ENCODE measurements at places on chromosomes 11 and 22. TPM values are rescaled to one million over a fixed set of nuclear protein-coding genes. Genes with fewer than 3 reads are reported as not detected.

- H3K36me3 ChIP-seq = no peaks in the 10 kb centered on the region
- DNase-seq = no peak
- no peaks in the 10 kb centered on the region for H3K4me1 ChIP-seq
- no peaks in the 10 kb centered on the region for H3K27me3 ChIP-seq
These were observed 358.3 kb downstream of the METTL15 start for GRCh38 chr11:28466506-28466905.

DNA sequence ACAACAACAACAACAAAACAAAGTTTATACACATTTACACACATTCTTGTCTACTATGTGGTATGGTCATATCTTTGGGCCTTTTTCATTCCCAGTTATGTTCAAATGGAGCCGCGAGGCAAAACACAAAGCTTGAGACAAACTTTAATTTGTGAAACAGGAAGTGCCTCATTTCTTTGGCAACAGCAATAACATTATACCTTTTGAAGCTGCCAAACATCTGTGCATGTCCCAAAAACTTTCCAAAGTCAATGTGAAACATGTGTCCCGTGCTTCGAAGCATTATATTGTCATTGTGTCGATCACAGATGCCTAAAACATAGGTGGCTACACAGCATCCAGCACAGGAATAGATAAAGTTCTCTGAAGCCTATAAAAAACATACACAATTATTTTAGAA is 25.0 kb upstream of the RPS13 start:
- no peaks in the 10 kb centered on the region for H3K27me3 ChIP-seq
- no peak for DNase-seq
- no peak overlapping the region for H3K4me3 ChIP-seq
- H3K4me1 ChIP-seq = no peaks in the 10 kb centered on the region
- no peak overlapping the region for H3K27ac ChIP-seq

- peaks cover 22% of the 10 kb centered on the region for H3K36me3 ChIP-seq
- no peaks in the 10 kb centered on the region for H3K27me3 ChIP-seq
- peak overlapping the region; percentile 79 for H3K27ac ChIP-seq
- DNase-seq = peak; percentile 43
These were observed 6.9 kb downstream of the GTPBP1 start for GRCh38 chr22:38712486-38713207.

- H3K27ac ChIP-seq = no peak overlapping the region
- DNase-seq = no peak
- no peaks in the 10 kb centered on the region for H3K36me3 ChIP-seq
These were observed 7.8 kb upstream of the MMP3 start for GRCh38 chr11:102850973-102851745.

DNA sequence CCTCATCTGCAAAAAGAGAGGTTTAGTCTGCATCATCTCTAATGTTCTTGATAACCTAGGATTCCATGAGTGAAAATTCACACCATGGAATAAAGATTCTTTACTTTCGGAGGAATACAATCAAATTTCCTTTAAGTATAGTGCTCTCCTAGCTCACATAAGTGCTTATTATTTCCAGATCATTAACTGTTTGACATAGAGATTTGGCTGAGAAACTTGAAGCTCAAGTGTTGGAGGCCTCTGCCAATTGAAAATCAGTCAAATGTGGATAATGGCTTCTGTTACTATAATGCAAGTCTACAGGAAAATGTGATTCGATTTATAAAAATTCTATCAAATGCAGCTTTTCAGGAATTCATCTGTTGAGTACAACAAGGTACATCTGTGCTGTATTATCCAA is 144.6 kb downstream of the KIF18A start:
- H3K27me3 ChIP-seq = no peaks in the 10 kb centered on the region
- H3K4me1 ChIP-seq = peaks cover 47% of the 10 kb centered on the region
- no peak overlapping the region for H3K4me3 ChIP-seq
- H3K27ac ChIP-seq = no peak overlapping the region

- H3K4me1 ChIP-seq = no peaks in the 10 kb centered on the region
- H3K4me3 ChIP-seq = no peak overlapping the region
- H3K27ac ChIP-seq = no peak overlapping the region
- DNase-seq = no peak
These were observed 612.6 kb downstream of the TBC1D22A start for GRCh38 chr22:47374901-47375575.

DNA sequence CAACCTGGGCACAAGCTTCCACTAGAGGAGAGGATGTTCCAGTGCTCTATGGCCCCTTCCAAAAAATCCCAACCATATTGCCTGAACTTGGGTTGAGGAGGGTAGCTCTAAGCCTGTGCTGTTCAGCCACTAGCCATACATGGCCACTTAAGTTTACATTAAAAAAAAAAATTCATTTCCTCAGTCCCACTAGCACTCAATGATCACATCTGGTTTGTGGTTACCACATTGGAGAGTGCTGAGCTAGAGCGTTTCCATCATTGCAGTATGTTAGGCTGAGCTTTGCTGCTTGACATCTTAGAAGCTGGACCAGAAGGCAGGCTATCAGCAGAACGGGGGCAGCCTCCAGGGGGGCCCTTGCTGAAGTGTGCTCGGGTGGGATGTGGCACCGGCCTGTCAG is 43.5 kb upstream of the CYP2D6 start:
- no peak for DNase-seq
- H3K27me3 ChIP-seq = no peaks in the 10 kb centered on the region
- H3K27ac ChIP-seq = no peak overlapping the region
- H3K4me3 ChIP-seq = no peak overlapping the region
- 0 out of 2 replicates have a peak, but pooled peaks cover 3% of the 10 kb centered on the region for H3K36me3 ChIP-seq
- peaks cover 8% of the 10 kb centered on the region for H3K4me1 ChIP-seq

GRCh38 chr22:46574993-46575910 is 37.8 kb upstream of the CELSR1 start:
- no peaks in the 10 kb centered on the region for H3K36me3 ChIP-seq
- no peak overlapping the region for H3K27ac ChIP-seq
- H3K4me3 ChIP-seq = peak overlapping the region; percentile 66
- DNase-seq = peak; percentile 41
- H3K27me3 ChIP-seq = peaks cover 12% of the 10 kb centered on the region

DNA sequence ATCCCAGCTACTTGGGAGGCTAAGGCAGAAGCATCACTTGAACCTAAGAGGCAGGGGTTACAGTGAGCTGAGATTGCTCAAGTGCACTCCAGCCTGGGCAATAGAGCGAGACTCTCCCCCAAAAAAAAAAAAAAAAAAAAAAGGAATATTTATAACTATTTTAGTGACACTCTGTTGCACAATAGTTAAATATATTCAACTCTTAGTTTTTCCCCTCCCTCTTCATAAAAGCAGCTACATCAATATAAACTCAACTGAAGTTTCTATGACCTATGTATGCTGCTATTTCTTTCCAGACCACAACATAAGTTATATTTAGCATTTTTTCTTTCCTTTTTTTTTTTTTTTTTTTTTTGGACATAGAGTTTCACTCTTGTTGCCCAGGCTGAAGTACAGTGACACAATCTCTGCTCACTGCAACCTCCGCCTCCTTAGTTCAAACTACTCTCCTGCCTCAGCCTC is 19.2 kb downstream of the CELF1 start:
- no peaks in the 10 kb centered on the region for H3K36me3 ChIP-seq
- H3K27ac ChIP-seq = 0 out of 2 replicates have a peak overlapping the region, but pooled peaks have one; percentile 57
- H3K4me3 ChIP-seq = no peak overlapping the region
- DNase-seq = no peak

DNA sequence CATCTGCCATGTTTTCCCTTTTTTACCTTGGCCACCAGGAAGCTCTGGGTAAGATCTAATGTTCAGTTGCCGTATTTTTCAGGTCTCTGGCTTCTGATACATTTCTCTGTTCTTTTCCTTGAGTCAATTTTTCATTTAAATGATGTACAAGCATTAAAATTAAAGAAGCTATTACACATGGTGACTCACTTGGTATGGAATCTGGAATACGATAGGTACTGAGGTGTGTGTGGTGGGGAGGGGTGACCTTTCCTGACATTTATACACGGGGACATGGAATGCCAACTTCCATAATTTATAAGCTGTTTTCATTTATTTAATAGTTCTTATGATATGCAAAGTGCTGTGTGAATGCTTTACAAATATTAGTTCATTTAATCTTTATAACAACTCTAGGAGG is 47.8 kb upstream of the ALX4 start:
- H3K36me3 ChIP-seq = no peaks in the 10 kb centered on the region
- H3K4me1 ChIP-seq = no peaks in the 10 kb centered on the region
- DNase-seq = no peak
- H3K27me3 ChIP-seq = no peaks in the 10 kb centered on the region
- no peak overlapping the region for H3K27ac ChIP-seq

DNA sequence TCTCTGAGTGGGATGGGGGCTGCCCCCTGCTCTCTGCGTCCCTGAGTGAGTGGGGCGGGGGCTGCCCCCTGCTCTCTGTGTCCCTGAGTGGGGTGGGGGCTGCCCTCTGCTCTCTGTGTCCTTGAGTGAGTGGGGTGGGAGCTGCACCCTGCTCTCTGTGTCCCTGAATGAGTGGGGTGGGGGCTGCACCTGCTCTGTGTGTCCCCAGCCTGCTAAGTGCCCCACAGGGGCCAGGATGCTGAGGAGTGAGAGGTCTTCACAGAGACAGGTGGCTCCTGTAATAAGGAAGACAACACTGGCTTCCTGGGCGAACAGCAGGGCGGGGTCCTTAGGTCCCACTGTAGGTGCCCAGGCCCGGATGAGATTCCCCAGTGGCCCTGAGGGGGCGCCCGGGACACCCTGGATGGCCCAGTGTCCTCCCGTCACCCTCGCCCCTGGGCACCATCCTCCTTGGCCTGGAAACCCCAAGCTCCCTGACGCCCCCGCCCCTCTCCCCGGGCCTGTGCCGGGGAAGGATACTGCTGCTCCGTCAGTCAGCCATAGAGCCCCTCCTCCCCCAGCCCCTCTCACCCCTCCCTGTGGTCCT is 3.8 kb upstream of the CCDC188 start:
- H3K36me3 ChIP-seq = no peaks in the 10 kb centered on the region
- no peak overlapping the region for H3K4me3 ChIP-seq
- no peaks in the 10 kb centered on the region for H3K4me1 ChIP-seq
- H3K27ac ChIP-seq = no peak overlapping the region
- peak; percentile 58 for DNase-seq

DNA sequence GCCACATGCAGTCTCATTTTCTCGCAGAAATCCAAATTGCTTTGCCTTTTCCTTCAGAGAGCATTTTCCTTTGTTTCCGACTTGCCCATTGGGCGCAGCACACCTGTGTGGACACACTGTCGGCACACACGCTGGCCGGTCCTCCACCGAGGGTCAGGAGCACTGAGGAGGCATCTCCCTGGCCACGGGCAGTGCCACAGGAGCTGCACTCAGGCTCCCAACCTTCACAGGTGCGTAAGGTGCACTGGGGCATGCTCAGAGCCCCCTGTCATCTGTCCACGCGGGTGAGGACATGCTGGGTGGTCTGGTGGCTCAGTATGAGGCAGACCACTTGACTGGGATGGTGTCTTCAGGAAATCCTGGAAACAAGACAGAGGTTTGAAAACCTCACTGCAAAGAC is 779.1 kb downstream of the BRD1 start:
- no peak for DNase-seq
- H3K4me3 ChIP-seq = no peak overlapping the region
- no peaks in the 10 kb centered on the region for H3K36me3 ChIP-seq

DNA sequence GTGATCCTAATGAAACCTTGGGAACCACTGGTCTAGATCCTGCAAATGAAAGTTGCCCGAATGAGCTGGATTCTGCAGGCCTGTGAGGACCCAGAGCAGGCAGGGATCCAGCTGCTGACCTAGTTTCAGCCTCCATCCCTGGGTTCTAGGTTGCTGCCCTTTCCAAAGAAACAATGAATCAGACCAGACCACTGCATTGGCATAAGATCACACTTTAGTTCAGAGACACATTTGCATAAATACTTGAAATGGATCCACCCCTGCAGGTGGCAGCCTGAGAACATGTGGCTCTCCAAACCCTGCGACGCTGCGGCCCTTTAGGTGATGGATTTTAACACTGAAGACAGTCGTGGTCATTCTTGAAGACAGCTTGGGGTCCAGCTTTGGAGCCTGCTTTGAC is 23.7 kb downstream of the ADAMTS8 start:
- no peaks in the 10 kb centered on the region for H3K27me3 ChIP-seq
- H3K36me3 ChIP-seq = no peaks in the 10 kb centered on the region
- H3K4me1 ChIP-seq = peaks cover 28% of the 10 kb centered on the region
- no peak overlapping the region for H3K4me3 ChIP-seq
- peak; percentile 50 for DNase-seq

DNA sequence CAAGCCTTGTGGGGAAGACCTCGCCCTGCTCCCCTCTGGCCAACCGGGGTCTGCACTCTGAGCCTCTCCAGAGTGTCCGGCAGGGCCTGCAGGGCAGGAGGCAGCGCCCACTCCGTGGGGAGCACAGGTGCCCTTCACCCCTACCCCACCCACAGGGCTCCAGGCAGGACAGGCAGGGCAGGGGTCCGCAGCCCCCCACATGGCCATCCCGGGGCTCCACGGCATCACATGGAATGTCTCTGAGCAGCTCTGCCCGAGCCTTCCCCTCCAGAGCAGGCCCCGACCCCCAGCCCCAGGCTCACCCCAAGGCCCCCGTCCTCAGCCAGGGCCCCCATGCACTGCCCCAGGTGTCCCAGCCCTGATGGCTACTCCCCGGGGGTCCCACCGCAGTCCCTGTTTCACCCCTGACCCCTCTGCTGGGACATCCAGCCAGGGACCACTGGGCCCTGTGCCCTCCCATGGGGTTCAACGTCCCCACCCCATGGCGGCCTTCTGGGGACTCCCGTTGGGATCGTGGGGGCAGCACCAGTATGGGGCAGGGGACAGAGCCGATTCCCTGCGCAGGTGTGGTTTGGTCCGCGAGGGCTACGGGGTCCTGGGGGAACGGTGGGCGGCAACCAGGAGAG is 77.7 kb downstream of the BRD1 start:
- H3K4me3 ChIP-seq = no peak overlapping the region
- no peaks in the 10 kb centered on the region for H3K27me3 ChIP-seq
- DNase-seq = no peak
- no peak overlapping the region for H3K27ac ChIP-seq

DNA sequence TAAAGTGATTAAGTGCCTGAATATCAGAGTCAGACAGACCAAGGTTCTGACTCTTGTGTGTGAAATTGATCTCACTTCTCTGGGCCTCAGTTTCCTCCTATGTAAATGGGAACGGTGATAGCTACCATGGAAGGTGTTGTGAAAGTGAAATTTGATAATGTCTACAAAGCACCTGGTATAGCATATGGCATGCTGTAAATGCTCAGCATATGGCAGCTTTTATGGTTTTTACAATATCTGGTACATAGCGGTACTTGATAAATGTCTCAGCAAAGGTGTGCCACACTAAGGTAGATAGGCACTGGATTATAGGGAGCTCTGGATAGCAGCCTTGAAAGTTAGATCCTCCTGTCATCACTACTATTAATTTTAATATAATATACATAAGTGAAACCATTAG is 19.9 kb downstream of the POU2AF2 start:
- H3K4me1 ChIP-seq = no peaks in the 10 kb centered on the region
- no peak overlapping the region for H3K4me3 ChIP-seq
- no peak overlapping the region for H3K27ac ChIP-seq
- H3K36me3 ChIP-seq = no peaks in the 10 kb centered on the region
- no peaks in the 10 kb centered on the region for H3K27me3 ChIP-seq

- DNase-seq = no peak
- no peaks in the 10 kb centered on the region for H3K27me3 ChIP-seq
- peaks cover 25% of the 10 kb centered on the region for H3K36me3 ChIP-seq
- H3K27ac ChIP-seq = peak overlapping the region; percentile 52
These were observed 10.5 kb downstream of the MCAM start for GRCh38 chr11:119306373-119306890.

UFD1 gene
- total RNA-seq = 53.5 TPM

PGA5 gene
- total RNA-seq = 0.12 TPM

SAA4 gene
- total RNA-seq = not detected

TYR gene
- not detected for total RNA-seq

FGF3 gene
- total RNA-seq = not detected

Data from GM23338 (cell line).